8988T (cell line): ENCODE measurements at places on chromosomes 12 and 14.

- DNase-seq, result peak; percentile 19
These were observed 90.3 kb downstream of the C12orf75 start for GRCh38 chr12:105420659-105421240.

DNA sequence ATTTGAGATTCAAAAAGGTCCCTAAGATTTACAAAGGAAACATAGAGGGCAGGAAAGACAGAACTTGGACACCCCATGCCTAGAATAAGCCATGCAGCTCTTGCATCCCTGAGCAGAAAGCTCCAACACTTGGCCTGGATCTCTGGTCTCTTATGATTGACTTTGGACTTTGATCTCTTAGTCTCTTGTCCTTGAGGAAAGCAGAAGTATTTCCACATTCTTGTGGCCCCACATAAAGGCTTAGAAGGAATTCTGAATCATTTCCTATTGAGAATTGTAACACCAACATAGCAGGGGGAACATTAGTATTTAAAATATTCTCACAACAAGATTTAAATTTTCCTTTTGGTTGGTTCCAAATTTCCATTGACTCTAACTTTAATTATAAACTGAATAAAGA lies 283.7 kb upstream of the PRKD1 start:
- no peak for DNase-seq

DNA sequence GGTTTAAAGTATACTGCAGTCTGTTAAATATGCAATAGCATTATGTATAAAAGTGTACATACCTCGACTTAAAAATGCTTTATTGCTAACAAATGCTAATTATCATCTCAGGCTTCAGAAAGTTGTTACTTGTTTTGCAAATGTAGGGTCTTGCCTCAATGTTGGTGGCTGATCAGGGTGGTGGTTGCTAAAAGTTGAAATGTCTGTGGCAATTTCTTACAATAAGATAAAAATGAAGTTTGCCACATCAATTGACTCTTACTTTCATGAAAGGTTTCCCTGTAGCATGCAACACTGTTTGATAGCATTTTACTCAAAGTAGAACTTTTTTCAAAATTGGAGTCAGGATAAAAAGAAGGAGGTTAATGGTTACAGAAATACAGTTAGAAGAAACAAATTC lies 407.7 kb upstream of the OR4E1 start:
- DNase-seq, result no peak

DNA sequence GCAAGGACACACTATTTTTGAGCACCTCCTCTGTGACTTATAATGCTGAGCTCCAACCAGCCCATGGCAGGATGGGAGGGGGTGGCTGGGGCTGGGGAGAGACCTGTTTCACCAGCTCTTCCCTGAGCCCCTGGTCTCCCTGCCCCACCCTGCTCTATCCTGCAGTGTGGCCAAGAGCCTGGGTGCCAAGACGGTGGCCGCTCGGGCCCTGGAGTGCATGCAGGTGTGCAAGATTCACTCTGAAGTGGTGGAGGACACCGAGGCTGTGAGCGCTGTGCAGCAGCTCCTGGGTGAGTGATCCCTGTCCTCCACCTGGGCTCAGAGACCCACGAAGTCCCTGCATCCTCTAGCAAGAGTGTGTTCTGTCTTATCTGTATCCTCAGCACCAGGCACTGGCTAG lies 14.4 kb downstream of the SDSL start:
- no peak for DNase-seq

- DNase-seq, result peak; percentile 90
These were observed at the start of gene ADCY6 for GRCh38 chr12:48788854-48789775. Gene ADCY6 (minus strand): TSS chr12:48789089. CDS start chr12:48783434, 5,655 bp downstream.

DNA sequence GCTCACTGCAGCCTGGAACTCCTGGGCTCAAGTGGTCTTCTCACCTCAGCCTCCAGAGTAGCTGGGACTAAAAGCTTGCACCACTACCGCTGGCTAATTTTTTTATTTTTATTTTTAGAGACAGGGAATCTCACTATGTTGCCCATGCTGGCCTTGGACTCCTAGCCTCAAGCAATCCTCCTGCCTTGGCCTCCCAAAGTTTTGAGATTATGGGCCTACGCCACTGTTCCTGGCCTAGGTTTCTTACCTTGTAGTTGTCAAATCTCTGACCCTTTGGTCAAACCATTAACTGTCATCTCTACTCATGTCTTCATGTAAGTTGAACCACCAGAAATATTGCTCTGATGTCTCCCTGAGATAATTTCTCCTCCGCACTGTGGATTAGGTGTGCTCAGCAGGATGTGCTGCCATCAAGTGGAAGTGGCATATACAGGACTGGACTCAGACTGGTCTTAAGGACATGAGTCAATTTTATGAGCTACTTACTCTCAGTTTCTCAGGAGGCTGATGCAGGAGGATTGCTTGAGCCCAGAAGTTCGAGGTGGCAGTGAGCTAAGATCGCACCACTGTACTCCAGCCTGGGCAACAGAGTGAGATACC lies 28.5 kb downstream of the ACTR6 start:
- DNase-seq, result no peak

DNA sequence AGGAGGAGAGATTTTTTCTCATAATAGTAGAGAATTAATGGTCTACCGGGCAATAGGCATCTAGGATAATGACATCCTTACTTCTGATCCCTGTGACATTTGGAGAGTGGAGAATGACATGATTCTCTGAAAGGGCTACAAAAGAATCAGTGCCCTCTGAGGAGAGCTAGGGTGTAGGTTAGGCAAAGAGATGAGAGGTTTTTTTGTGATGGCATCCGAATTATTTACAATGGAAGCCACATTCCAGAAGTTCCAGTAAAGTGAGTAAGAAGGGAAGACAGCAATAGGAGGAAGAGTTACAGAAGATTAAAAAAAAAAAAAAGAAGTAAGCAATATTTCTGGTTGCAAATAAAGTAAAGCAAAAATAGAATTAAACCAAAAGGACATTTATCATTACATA lies 478.0 kb downstream of the RMST start:
- DNase-seq, result no peak

DNA sequence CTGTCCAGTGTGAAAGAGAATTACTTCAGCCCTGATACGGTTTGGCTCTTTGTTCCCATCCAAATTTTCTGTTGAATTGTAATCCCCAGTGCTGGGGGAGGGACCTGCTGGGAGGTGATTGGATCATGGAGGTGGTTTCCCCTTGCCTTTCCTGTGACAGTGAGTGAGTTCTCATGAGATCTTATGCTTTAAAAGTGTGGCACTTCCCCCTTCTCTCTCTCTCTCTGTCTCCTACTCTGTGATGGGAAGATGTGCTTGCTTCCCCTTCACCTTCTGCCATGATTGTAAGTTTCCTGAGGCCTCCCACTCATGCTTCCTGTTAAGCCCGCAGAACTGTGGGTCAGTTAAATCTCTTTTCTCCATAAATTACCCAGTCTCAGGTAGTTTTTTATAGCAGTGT lies 5.5 kb upstream of the SLC15A5 start:
- no peak for DNase-seq

GRCh38 chr12:32033406-32033805 lies 73.2 kb upstream of the BICD1 start:
- DNase-seq, result no peak

- DNase-seq, result no peak
These were observed 136.3 kb upstream of the PZP start for GRCh38 chr12:9344541-9344940.

- DNase-seq, result peak; percentile 55
These were observed 37.8 kb downstream of the PAH start for GRCh38 chr12:102879144-102879763.

DNA sequence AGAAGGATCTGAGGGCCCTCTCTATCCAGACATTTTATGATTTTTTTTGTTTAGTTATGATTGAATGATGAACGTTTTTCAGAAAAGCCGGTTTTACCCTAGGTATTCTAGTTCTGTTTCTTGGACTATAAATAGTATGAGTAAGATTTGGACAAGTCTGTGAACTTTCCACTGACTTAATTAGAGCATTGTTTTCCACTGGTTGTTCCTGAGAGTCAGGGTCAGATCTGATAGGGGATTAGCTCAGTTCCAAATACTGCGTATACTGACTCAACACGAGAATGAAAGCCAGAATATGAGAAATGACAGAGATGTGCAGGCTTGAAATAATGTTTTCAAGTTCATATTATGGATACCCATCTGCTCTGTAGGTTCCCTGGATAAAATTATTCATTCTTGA lies 361.6 kb downstream of the AEBP2 start:
- DNase-seq, result no peak

- DNase-seq, result no peak
These were observed 28.6 kb upstream of the DICER1 start for GRCh38 chr14:95185767-95186392.

GRCh38 chr12:121334513-121335343 lies 17.5 kb downstream of the ANAPC5 start:
- DNase-seq, result no peak

- no peak for DNase-seq
These were observed 81.1 kb upstream of the ST8SIA1 start for GRCh38 chr12:22415342-22416309.

GRCh38 chr12:104790296-104791125 lies 167.6 kb downstream of the SLC41A2 start:
- DNase-seq, result peak; percentile 15

GRCh38 chr14:58572473-58572853 lies 65.3 kb upstream of the DACT1 start:
- no peak for DNase-seq

GRCh38 chr12:56007564-56008559 lies 10.8 kb downstream of the SUOX start:
- DNase-seq, result peak; percentile 65

DNA sequence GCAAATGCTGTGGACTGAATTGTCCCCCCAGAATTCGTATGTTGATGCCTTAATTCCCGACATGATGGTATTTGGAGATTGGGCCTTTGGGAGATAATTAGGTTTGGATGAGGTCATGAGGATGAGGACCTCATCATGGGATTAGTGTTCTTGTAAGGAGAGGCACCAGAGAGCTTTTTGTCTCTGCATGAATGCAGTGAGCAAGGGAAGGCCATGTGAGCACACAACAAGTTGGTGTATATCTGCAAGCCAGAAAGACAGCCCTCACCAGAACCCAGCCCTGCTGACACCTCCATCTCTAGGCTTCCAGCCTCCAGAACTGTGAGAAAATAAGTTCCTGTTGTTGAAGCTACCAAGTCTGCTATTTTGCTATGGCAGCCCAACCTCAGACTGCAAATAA lies 51.9 kb upstream of the SMCO2 start:
- no peak for DNase-seq

DNA sequence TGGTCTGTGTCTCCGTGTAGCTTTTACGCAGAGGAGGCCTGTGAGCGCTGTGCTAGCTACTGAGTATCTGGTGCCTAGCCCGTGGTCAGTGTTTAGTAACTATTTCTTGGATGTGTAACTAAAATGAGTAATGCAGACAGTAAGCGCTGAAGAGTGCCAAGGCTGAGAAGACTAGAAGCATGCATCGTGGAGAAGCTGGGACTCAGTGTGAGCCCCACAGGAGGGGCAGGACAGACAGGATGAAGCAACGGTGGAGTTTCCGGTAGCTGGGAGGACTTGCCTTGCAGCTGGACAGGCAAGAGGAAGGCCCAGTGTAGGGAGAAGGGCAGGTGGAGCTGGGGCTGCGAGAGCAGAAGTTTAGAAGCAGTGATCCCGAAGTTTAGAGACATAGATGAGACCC lies 233.4 kb upstream of the FKBP4 start:
- no peak for DNase-seq

DNA sequence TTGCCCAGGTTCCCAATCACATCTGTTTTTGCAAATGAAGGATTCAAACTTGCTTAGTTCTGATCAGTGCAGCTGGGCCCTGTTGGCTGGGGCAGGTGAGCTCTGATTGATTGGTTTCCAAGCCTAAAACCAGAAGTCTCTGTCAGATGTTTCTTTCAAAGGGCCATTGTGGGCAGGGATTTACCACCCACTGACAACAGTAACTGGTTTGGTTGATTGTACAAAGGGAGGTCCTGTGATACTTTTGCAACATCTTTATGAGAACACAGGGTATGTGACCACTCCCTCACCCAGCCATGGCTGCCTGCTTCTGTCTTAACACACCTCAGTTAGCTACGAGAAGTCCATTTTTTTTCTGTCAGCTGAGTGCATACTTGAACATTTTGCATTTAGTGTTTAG lies 184.1 kb downstream of the FLRT2 start:
- DNase-seq, result no peak

GRCh38 chr14:97056086-97056485 lies 258.9 kb downstream of the VRK1 start:
- no peak for DNase-seq

- DNase-seq, result no peak
These were observed 10.8 kb downstream of the PLA2G1B start for GRCh38 chr12:120316798-120317223.

GRCh38 chr12:38588624-38589305 lies 272.2 kb downstream of the ALG10B start:
- no peak for DNase-seq

DNA sequence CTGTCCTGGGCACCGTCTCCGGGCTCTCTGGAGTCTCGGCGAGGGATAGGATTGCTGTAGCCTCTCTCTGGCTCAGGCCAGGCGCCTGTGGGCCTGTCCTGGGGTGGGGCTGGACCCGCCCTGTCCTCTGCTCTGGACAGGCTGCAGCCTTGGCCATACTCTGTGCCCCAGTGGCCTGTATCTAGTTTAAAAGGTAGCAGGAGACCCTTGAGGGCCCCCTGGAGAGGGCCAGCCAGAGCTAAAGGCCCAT lies 1.8 kb downstream of the KIF26A start:
- no peak for DNase-seq

DNA sequence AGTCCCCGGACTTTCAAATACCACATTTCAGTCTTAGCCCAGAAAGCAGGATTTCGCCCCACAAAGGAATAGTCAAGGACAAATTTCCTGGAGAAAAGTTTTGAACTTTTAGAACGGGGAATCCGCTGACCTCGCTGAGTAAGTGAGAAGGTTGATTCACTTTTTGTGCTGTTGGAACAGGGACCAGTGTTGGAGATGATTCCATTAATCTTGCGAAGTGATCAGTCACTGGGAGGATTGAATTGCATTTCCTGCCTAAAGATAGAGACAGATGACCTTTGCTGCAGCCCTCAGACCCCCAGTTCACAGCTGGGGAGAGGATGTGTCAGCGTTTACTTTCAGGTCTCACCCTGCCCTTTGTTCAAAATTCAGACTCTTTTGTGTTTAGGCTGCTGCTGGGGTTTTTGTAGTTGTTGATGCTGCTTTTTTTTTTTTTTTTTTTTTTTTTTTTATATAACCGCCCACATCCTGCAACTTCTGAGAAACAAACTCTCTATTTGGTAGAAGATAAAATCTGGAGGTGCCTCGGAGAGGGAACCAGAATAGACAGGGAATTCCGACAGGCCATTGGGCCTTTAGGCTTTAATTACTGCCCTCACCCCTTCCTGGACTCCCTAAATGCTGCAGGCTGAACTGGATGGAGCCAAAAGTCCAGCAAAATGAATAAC lies 9.8 kb upstream of the KDM2B start:
- DNase-seq, result no peak

GRCh38 chr12:104793285-104793684 lies 164.8 kb downstream of the SLC41A2 start:
- DNase-seq, result no peak

DNA sequence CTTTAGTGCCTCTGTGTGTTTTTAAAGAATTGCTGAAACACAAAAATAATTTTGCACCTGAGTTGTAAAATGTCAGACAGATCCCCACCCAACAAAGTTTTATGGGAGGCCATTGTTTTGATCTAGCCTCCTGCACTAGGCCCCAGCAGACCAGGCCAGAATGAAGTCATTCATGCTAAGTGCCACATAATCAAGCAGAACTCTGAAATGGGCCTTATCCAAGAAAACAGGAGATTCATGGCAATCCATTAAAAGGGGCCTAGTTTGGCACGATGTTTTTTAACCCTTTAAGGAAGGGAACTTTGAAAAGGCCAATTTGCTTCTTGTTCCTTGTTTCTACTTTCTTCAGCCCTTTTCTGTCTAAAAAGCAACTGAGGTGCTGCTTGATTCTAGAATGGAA lies 260.9 kb downstream of the ITPR2 start:
- DNase-seq, result no peak
